ENCODE measurements at places on chromosomes 4 and X.
A peak's percentile ranks its signal among the peaks of the same experiment; 100 is the strongest.

DNA sequence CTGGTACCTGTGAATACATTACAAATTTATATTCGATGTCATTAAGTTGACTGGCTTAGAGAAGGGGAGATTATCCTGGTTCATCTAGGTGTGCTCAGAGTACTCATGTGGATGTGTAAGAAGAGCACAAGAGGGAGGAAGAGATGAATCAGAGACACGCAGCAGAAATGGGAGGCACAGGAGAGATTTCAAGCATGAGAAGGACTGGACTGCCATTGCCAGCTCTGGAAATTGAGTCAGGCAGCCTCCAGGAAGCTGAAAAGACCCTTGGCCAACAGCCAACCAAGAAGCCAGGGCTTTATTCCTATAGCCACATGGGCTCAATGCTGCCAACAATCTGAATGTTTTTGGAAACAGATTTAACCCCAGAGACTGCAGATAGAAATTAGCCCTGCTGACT is 1390.0 kb downstream of the STIM2 start:
- no peak for DNase-seq

GRCh38 chr4:19596342-19596741 is 655.4 kb upstream of the SLIT2 start:
- DNase-seq = no peak

DNA sequence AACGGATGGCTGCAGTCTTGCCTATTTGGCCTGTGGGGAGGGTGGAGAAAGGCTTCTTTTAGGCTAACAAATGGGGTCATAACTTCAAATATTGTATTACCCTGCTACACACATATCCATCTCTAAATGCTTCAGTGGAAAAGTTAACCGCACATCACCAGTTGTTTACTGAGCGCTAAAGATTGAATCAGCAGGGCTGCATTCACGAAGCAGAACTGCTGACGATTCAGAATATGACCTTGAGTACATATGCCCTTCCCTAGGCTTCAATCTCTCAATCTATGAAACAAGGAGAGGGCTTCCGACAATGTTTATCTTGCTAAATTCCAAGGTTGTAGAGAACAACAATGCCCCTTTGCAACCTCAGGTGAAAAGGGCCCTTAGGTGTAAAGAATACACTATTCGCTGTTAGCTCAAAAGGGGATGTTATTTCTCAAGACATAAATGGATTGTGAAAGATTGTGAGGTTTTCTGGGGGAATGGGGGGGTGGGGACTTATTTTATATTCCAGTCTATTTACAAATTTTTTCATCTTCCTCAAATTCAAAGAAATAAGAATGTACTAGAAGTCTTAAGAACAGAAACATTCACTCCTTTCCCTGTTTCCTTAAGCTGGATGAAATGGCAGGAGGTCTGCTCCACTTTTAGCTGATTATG is 2.6 kb upstream of the ATP6AP2 start:
- no peak for DNase-seq

- no peak for DNase-seq
Observed at GRCh38 chrX:72569786-72570185, 2.9 kb downstream of the HDAC8 start.

- no peak for DNase-seq
Observed at GRCh38 chrX:153909024-153909979, 4.8 kb downstream of the AVPR2 start.

- DNase-seq = no peak
Observed at GRCh38 chr4:107500551-107500950, 219.5 kb downstream of the PAPSS1 start.

DNA sequence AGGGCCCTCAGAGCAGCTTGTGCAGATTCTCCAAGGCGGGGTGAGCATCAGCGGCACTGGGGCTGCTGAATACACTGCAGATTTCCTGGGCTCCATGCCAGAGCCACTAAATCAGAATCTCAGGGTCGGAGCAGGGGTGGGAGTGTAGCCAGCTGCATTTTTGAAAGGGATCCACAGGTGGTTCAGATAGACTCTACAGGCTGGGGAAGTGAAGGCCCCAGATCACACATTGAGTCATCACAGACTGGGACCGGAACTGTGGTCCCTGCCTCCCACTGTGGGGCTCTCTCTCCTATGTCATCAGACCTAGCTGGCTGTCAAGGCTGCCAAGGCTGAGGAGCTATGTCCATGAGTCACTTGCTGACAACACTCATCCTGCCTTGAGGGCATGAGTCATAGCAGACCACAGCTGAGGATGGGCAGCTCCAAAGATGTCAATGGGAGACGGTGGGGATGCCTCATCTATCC is 162.3 kb upstream of the MAMLD1 start:
- peak; percentile 50 for DNase-seq

DNA sequence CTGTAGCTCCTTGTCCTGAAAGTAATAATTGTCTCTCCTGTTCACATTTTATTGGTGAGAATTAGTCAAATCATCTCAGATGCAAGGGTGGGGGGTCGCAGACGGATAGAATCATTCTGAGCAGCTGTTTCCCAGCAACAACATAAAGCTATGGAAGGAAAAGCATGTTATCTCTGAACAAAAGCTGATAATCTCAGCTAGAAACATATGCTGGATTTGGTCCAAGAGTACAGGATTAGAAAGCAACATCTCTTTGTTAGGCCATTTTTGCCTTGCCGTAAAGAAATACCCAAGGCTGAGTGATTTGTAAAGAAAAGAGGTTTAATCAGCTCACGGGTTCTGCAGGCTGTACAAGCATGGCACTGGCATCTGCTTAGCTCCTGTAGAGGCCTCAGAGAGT is 472.8 kb upstream of the BOD1L1 start:
- DNase-seq = no peak

- DNase-seq = peak; percentile 8
Observed at GRCh38 chr4:164779811-164780216, 25.9 kb downstream of the SMIM31 start.

- DNase-seq = no peak
Observed at GRCh38 chrX:98448524-98448923, 1564.8 kb downstream of the RPA4 start.

DNA sequence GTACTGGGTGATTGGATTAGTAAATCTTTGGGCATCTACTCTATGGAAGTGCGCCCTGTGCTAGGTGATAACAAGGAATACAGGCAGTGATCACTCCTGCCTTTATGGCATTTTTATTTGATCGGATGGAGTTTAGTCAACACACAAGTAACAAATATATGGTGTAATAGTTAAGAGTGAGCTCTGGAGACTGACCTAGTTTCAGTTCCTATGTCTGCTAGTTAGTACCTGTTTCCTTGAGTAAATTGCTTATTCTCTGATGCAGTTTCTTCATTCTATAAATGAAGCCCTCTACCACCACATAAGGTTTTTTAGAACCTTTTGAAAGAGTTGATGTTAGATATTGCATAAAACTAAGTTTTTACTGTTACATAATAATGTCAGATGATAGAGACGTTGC is 134.6 kb downstream of the KDM6A start:
- DNase-seq = no peak

GRCh38 chrX:153477364-153477857 is 7.0 kb upstream of the HAUS7 start:
- no peak for DNase-seq

DNA sequence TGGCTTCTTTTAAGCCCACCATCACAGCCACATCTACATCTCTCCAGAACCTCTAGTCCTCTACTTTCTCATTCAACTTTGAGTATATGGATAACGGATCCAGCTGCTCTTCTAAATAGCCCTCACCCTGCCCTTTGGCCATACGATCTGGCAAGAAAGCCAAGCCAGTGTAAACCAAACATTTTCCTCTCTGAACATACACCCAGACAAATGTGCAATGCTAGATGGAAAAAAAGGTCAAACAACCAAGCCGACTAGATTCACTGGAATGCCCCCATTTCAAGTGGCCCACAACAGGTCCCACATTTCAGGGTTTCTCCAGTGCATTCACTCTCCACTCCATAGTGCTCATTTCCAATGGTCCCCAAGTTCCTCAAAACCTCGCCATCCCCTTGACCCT is 24.0 kb downstream of the USP46 start:
- DNase-seq = no peak

DNA sequence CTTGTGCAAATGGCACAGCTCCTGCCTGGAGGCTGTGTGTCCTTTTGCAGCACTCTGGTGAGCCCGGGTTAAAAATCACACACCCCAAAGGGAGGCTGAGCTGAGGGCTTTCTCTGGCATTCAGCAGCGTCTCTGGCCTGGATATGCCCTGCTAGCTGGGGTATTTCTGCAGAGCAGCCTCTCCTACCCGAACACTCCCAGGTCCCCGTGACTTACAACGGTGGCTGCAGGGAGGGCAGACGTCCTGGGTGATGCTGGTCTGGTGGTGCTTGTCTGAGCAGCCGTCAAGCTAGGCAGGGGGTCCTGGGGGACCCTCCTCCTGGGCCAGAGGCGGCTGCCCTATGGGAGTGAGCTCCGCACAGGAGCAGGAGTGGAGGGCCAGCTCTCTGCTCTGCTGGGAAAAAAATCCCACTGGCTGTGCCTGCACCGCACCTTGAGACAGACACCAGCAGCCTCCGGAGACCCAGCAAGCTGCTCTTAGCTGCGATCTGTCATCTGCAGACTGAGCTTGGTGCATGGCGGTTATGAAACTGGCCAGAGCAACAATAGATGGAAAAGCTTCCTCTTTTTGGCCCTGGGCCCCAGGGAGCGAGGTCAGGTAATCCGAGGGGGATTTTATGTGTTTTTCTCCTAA is 41.3 kb upstream of the ASMTL start:
- no peak for DNase-seq

DNA sequence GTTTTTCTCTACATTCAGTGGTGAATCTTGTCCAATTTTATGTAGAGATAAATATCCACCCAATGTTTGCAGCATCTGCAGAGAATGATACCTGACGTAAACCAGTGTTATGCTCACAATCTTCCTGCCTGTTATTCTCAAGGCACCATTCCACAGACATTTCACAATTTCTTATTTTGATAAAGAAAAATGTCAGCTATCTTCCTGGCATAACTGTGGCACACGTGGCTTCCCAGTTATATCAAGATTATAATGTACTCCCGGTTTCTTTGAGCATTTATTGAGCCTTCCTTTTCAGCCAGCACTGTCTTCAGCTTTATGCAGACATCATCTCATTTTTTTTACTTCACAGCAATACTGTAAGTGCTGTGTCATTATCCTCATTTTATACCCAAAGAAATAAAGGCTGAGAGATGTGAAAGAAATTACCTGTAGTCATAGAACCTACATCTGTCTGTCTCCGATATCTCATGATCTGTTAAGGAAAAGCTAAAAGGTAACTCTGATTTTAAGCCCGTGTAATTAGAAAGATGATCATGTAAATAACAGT is 1300.8 kb upstream of the TENM3 start:
- no peak for DNase-seq

DNA sequence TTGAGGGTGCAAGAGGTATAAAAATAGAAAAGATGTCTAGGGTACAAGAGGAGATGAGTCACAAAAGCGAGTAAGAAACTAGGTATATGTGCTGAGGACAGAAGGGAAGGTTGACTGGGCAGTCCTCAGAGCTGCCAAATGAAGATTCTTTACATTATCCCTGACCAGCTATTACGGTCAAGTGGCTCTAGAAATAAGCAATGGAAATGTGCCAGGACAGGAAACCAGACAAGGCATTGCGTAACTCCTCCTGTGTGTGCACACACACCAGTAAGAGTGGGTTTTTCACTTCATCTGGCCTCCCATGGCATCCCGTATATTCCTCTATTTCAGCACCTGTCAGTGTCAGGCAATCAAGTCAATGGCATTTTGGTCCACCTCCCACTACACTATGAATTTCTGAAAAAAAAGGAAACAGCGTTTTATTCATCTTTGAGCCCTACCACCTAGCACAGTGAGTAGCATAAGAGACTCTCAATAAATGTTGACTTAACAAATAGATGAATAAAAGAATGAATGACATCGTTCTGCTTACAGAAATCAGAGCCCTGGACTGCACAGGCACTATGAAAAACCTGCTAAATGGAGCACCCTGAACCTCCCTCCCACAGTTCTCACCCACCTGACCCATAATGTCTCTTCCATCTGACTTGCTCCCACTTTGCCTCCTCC is 62.6 kb upstream of the KLF3 start:
- DNase-seq = no peak

DNA sequence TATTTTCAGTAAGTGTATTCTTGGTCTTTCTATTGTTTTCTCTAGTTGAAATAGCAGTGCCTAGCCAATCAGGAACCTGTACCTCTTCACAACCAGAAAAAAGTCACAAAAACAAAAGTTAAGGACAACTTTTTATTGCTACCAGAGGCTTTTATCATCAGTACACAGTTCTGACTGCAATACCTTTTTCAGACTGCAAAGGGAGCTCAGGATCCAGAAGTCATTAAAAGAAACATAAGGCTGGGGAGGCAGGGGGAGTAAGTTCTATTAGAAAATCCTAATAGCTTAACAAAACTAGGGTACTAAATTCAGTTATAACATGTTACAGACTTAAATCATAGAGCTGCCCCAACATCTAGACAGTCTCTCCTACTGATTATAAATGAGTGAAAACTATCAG is 28.8 kb downstream of the CCNI start:
- DNase-seq = no peak

- DNase-seq = peak; percentile 38
Observed at GRCh38 chrX:72100824-72101351, 30.8 kb downstream of the RTL5 start.

DNA sequence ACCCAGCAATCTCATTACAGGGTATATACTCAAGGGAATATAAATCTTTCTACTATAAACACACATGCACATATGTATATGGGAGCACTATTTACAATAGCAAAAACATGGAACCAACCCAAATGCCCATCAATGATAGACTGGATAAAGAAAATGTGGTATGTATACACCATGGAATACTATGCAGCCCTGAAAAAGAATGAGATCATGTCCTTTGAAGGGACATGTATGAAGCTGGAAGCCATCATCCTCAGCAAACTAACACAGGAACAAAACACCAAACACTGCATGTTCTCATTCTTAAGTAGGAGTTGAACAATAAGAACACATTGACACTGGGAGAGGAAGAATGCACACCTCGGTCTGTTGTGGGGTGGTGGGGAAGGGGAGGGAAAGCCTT is 80.6 kb upstream of the TBX22 start:
- no peak for DNase-seq

DNA sequence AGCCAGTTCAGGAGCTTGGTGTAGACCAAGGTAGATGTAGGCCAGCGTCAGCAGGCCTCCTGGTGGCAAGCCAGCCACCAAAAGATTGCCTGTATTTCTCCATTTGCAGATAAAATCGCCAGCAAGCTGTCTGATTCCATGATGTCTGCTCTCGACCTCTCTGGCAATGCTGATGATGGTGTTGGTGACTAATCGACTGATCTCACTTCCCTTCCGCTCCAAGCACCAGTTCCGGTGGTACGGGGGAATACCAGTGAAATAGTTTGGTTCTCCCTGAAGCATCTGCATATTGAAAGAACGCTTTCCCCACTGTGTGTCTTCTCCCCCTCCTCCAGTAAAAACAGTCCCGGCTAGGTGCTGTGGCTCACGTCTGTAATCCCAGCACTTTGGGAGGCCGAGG is 30.4 kb downstream of the GNL3L start:
- DNase-seq = no peak
